ENCODE measurements at places on chromosomes 12 and 14. TPM values are rescaled to one million over a fixed set of nuclear protein-coding genes. Genes with fewer than 3 reads are reported as not detected.

DNA sequence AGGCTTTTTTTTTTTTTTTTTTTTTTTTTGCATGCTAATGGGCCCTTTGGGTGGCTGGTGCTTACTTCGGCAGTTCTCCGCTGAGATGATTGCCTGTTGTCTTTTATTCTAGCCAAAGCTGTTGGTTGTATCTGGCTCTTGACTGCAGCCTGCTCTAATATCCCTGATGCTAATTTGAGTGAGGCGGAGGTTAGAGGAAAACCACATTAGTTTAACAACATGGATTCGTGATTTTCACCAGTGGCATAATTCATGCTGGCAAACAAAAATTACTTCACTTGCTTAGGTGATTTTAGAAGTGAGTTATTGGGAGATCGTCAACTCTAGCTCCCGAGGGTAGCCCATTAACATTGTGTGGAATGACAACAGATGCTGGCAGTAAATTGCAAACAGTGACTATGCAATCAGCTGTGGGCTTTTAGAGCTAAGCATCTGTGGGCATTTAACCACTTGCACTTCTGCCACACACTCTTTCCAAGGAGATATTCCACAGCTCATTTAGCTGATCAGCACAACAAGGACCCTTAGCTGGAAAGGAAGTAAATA is 97.6 kb upstream of the ZDHHC17 start:
- DNase-seq = no peak

GRCh38 chr12:70920251-70920851 is at the start of gene PTPRR:
TSS of gene PTPRR (minus strand) at chr12:70920738. CDS start at chr12:70920390, 348 bp downstream.
- no peak for DNase-seq

DNA sequence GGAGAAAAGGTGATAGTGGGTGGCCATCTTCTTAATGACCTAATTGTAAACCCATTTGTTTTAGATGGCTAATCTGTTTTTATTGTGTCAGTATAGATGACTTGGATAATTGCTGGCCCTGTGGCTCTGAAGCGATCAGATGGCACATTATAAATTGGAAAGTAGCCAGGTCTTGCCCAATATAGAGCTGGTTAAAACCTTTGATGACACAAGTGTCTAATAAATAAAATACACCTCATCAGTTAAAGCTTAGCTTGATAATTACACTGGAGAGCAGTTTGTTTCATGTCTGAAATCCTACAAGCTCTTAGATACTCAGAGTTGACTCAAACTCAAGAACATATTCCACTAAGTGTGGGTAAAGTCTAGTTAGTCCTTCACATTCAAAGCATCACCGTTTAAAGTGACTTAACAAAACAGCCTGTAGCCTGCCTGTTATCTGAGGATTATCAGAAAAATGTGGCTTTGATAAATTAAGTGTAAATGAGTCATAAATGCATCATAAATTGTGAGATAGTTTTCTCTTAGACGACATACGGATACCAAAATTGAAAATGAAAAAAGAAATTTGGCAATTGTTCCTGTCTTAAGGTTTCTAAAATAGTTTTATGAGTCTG is 280.9 kb downstream of the LRIG3 start:
- no peak for DNase-seq

DNA sequence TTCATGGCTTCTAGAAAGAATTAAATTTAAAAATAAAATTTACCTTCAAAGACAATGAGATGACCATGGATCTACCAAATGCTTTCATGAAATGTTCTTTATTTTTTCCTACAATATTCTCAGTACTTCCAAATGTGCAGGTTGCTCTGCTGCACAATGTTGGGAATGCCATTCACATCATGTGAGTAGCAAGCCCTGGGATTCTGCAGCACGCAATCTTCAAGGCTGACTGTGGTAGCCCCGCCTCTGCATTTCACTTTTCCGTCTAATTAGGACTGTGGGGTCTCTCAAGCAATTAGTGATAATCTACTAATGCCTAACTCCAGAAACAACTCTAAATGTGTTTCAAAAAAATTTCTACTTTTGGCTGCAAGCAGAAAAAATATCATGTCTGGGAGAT is 13.7 kb upstream of the NTN4 start:
- DNase-seq = no peak

NFE2 gene
- total RNA-seq = 6.2 TPM

GSG1 gene
- total RNA-seq = not detected
